ENCODE measurements at places on chromosomes 6 and 20.
A peak's percentile ranks its signal among the peaks of the same experiment; 100 is the strongest.

DNA sequence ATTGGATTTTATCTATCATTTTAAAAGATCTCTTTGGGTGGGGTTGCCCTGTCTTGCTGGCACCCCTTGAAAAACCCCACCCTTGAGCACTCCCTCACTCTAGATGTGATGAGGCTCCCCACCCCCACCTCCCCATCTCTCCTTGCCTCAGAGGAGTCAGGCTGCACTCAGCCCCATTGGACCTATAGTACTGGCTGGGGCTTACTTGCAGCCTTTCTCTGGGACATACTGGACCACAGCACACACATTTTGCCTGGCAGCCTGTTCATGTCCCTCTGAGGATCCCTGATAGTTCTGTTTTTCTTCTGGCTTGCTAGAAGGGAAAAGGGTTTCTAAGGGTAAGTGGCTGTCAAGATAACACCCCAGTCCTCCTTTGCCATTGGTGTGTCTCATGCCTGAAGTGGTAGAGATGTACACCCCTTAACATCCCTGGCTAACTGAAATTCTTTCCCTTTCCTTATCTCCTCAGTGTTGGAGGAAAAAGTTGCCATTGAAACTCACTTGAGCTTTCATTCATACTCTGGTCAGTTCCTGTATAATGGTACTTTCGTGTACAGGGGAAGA, 553.4 kb upstream of the CITED2 start:
- no peak for DNase-seq

- no peak for DNase-seq
These were observed 4.1 kb downstream of the SH3BGRL2 start for GRCh38 chr6:79635232-79635543.

- DNase-seq: no peak
These were observed 57.5 kb downstream of the MYLK4 start for GRCh38 chr6:2693231-2693630.

DNA sequence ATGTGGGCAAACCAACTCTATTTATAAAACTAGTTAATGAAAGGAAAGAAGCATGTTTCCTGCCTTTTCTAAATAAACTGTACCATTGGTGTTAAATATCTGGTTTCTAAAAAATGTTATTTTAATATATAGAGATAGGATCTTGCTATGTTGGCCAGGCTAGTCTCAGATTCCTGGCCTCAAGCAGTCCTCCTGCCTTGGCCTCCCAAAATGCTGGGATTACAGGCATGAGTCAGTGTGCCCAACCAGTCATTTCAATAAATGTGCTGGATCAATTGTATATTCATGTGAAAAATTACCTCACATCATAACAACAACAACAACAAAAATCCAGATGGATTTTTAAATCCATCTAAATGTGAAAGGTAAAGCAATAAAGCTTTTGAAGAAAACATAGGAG, 80.3 kb downstream of the CDS2 start:
- no peak for DNase-seq

DNA sequence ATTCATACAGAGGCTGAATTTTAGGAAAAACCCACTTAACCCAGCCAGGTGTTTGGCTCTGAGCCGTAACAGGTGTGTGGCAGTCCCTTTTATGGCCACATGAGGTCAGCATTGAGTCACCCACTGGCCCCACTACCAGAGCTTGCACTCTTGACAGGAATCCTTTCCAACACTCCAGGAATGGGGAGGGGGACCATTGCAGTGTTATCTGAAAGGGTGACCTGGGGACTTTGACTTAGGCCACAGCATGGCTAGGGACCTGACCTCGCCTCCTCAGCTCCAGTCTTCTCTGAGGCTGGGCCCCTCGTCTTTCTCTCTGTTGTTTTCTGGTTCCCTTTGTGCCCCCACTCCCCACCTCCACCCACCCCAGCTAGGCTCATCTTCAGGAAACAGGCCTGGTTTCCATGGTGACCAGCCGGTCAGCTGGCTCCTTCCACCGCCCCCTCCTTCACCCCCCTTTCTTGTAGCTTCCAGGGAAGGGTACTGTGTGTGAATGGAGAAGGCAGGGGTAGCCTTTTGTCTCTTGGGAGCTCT, 2.1 kb upstream of the TMEM151B start:
- DNase-seq: peak; percentile 54

DNA sequence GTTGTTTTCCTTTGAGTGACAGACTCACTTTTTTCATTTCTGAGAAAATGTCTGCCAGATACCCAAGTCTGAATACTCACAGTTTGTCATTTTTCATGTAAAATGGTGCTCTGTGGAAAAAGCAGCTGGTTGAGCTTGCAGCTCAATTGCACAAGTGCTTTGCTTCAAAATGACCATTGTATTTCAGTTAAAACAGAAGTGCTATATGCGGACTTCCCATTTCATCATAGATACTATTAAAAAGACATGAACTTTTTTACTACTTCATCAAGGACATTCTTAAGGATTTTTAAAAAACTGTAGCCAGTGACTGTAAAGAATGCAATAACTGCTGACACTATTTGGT, 61.5 kb downstream of the KCNS1 start:
- no peak for DNase-seq

DNA sequence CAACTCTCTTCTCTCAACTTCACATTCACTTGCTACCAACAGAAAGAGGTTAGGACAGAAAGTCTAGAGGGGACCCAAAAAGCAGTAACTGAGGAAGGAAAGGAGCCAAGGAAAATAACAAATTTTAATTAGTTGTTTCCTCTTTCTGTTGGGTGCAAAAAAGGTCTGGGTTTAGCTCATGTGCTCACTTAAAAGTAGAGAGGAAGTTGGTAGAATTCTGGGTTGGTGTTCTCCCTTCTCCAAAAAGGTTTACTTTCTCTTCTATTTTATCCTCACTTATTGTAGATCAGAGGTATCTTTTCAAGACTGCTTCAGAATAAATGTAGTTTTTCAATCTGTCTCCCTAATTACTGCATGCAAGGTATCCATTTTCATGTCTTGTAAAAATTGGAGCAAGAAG, 42.8 kb downstream of the MAP3K7 start:
- no peak for DNase-seq

Data from NCI-H2029 treated with DMSO at 0.1 percent for 48 hours (cell line).